GM03348 (cell line): ENCODE measurements at places on chromosomes 13 and 19.

- no peak for DNase-seq
Observed at GRCh38 chr13:39129213-39129612, 91.0 kb downstream of the NHLRC3 start.

- no peak for DNase-seq
Observed at GRCh38 chr13:111251646-111252445, 68.6 kb upstream of the TEX29 start.

DNA sequence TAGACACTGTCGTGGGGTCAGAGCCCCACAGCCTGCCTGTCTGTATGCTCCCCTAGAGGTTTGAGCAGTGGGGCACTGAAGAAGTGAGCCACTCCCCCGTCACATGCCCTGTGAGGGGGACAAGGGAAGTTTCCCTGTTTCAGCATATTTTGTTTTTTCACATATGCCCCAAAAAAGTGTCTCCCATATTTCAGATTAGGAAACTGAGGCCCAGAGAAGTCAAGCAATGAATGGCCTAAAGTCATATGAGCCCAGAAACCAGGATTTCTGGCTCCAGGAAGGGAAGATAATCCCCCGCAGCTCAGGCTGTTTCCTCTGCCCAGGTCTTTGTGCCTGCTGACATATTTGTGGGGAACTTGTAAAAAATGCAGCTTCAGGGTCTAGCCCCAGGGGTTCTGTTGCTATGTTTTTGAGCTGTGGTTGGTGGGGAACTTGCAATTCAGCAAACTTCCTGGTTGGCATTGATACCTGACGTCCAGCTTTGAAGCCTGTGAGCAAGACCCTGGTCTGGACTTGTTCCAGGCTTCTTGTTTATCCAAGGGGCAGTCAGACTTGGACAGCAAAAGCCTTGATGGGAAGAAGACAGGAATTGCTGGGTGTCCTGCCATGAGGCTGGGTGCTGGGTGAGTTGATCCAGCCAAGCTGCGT is 9.5 kb downstream of the RASL11A start:
- no peak for DNase-seq

GRCh38 chr13:114110091-114110829 is 22.2 kb downstream of the RASA3 start:
- DNase-seq = no peak

DNA sequence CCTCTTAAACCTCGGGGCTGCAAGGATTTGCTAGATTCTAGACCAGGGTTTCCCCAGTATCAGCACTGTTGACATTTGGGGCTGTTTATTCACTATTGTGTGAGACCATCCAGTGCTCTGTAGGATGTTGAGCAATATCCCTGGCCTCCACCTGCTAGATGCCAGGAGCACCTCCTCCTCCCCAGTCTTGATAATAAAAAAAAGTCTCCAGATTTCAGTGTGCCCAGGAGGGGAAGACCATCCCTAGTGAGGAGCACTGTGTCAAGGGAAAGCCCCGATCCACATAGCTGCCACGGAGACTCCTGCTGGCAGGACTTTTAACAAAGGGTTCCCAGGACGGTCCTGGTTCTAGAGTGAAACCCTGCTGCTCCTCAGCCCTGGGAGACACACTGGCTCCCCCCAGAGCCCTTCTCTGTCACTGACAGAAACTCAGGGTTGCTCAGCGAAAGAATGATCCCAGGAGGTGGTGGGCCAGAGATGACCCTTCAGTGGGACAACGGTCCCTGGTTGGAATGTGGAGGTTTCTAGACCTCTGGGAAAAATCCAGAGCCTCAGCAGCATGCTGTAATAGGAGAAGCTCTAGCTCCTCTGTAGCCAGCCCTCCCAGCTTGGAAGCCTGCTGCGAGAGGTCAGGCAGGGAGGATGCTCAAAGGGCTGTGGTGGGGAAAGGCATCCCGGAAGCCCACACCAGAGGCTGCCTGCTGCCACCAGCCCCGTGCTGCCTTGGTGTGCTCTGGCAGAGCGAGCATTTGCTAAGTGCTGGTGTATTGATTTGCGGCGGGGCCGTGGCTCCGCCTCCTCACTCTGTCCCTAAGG is 20.3 kb downstream of the LYL1 start:
- DNase-seq = peak; percentile 55

DNA sequence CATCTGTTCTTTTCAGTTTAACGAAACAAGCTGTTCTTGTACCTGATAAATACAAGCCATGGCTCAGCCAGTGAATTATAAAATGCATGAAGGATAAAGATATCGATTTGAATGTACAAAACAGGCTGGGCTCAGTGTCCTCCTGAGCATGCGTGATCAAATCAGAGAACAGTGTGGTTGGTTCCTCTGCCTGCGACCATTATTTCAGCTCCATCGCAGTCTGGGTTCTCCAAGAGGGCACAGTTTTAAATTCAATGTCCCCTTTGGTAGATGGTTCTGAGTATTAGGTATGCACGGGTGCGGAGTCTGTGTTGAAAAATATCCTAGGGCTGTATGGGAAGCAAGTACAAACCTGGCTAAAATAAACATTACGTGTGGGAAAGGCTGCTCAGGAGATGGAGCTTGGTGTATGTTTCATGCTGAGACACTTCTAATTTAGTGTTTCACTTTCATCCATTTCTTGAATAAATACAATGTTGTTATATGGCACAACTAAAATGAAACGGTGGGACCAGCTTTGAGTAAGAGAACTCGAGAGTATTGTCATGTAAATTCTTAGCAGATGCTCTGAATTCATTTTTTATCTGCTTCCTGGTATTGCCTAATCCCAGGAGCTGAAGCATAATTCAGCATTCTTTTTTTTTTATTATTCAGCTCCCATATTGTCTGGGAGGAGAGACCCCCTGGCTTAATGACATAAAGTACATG is 458.7 kb downstream of the MYO16 start:
- no peak for DNase-seq

DNA sequence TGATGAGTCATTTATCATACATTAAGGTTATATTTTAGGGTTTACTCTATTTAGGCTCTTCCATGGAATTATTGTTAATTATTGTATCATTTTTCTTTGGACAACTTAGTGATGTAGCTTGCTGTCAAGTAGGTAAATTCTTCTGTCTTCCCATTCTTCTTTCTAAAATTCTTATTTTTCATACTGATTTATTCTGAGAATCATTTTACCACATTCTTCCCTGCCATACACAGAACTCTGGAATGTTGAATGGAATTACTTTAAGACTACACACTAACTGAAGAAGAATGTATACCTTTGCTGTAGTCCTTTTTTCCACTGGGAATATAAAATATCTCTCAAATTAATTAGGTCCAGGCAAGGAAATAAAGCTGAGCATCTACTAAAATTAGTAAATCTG is 24.5 kb upstream of the SLC7A1 start:
- DNase-seq = peak; percentile 47

DNA sequence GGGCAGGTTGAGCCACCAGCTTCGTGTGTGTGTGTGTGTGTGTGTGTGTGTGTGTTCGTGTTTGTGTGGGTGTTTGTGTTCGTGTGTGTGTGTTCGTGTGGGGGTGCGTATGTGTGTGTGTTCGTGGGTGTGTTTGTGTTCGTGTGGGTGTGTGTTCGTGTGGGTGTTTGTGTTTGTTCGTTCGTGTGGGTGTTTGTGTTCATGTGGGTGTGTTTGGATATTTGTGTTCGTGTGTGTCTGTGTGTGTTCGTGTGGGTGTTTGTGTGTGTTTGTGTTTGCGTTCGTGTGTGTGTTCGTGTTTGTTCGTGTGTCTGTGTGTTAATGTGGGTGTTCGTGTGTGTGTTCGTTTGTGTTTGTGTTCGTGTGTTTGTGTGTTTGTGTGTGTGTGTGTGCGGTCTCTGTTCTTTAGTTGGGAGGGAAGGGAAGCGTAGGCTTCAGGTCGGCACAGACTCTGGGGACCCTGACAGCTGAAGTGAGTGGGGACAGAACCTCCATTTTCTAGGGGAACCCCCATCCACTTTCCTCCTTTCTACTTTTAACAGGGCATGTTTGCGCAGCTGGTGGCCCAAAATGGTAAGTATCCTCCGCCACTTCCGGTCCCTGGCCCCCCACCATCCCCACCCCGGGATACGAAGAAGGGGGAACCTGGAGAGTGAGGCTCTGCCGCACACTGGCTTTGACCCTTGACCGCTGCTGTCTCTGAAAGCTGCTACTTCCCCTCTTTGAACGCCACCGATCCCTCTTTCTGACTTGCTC is 1.6 kb downstream of the TNFSF9 start:
- DNase-seq = no peak

- DNase-seq = no peak
Observed at GRCh38 chr13:65844266-65844841, 1385.8 kb downstream of the PCDH9 start.

DNA sequence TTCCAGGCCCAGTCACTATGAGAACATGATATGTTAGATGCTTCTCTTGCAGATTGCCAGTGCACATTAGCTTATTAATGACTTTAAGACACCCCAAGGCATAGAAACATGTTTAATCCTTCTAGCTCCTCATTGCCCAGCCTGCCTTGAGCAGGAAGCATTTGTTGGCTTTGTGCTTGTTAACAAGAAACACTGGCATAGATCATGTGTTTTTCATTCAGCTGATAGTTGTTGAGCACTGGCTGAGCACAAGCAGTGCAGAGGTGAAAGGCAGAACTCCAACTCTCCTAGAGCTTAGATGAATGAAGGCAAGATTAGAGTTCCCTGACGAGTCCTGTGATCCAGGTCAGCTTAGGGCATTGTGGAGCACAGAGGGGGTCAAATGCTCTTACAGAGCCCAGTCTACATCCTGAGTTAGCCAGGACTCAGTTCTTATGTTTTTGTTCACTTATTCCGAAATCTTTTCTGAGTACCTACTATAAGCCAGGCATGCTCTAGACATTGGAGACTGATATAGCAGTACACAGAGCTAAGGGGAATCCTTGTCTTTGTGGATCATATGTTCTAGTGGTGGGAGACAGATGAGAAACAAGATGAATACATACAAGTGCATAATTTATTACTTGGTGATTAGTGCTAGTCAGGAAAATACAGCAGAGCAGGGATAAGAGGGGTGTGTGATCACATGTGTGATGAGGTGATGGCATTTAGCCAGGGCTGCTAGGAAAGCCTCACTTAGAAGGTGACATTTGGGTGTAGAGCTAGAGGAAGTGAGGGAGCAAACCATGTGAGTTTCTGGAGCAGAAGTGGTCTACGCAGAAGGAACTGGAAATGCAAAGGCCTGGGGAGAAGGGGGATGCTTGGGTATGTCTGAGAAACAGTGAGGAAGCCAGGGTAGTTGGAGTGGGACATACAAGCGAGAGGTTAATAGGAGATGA is 101.2 kb downstream of the WASF3 start:
- DNase-seq = no peak

DNA sequence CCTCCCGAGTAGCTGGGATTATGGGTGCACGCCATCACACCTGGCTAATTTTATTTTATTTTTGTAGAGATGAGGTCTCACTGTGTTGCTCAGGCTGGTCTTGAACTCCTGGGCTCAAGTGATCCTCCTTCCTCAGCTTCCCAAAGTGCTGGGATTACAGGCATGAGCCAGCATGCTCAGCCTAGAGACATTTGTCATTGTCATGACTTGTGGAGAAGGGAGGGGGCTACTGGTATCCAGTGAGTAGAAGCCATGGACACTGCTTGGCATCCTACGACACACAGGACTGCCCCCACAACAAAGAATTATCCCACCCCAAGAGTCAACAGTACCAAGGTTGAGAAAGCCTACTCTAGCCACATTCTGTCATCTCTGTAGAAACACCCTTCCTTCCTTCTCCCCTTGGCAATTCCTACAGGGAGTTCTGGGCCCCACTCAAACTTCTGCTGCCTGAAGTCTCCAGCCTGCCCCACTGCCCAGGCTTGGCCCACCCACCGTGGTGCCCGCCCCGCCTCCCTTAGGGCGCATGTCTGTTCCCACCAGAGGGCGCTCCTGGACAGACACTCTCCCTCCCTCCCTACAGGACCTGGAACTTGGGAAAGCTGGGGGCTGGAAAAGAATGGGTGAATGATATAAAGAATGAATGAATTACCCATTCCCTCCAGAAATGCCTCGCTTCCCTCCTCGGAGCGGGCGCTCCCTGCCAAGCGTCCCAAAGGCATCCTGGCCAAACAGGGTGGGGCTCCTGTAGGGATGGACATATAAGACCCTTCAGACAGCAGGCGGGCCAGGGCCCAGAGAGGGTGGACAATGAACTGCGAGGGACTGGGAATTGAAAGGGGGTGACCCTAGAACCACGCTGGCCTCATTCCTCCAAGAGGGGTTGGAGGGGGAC is 5.5 kb upstream of the EMP3 start:
- peak; percentile 90 for DNase-seq

DNA sequence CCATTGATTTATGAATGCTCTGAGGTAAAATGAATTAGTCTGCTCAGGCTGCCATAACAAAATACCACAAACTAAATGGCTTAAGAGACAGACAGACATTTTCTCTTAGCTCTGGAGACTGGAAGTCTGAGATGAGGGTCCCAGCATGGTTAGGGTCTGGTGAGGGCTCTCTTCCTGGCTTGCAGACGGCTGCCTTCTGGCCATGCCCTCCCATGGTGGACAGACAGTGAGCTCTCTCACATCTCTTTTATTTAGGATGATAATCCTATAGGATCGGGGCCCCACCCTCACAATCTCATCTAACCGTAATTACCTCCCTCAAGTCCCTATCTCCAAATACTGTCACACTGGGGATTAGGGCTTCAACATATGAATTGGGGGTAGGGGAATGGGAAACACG is 47.1 kb downstream of the HSPH1 start:
- no peak for DNase-seq

DNA sequence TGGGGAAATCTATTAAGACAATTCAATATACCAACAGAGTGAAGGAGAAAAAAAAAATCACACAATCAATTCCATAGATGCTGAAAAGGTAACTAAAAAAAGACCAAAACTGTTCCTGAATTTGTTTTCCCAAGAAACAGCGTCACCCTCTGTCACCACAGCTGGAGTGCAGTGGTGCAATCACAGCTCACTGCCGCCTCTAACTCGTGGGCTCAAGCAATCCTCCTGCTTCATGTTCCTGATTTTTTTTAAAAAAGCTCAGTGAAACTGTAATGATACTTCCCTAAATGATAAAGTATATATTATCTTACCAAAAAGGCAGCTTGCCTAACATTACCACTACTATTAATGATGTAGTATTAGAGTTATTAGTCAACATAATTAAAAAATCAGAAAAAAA is 19.6 kb upstream of the ZFP14 start:
- DNase-seq = no peak

GRCh38 chr13:32267836-32268439 is 47.2 kb downstream of the ZAR1L start:
- DNase-seq = peak; percentile 14
